CD8-positive, alpha-beta memory T cell (primary cell): ENCODE measurements at places on chromosomes 1 and 21. TPM values are rescaled to one million over a fixed set of nuclear protein-coding genes. Genes with fewer than 3 reads are reported as not detected.

- no peak for DNase-seq
These were observed 84.8 kb upstream of the ZC3H11B start for GRCh38 chr1:219697682-219698081.

GRCh38 chr1:200374569-200375295 lies 35.1 kb downstream of the ZNF281 start:
- DNase-seq, result no peak

- no peak for DNase-seq
These were observed 20.8 kb upstream of the JAK1 start for GRCh38 chr1:64986903-64987871.

DNA sequence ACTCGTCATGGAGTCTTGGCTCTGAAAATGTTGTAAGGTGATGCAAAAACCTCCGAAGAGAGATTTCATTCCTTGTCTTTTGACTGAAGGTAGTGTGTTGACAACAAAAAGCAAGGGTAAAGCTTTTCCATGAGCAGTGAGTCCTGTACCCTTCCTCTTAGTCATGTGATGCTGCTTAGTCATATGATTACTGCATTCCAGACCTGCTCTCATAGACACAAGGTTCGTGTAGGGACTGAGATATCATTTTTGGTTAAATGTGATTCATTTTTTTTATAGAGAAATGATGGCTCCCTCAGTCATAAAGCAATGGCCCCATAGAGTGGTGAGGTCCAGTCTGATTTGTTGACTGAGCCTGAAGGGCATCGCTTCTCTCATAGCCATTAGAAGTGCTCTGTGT lies 9.2 kb downstream of the KCNJ6 start:
- no peak for DNase-seq

DNA sequence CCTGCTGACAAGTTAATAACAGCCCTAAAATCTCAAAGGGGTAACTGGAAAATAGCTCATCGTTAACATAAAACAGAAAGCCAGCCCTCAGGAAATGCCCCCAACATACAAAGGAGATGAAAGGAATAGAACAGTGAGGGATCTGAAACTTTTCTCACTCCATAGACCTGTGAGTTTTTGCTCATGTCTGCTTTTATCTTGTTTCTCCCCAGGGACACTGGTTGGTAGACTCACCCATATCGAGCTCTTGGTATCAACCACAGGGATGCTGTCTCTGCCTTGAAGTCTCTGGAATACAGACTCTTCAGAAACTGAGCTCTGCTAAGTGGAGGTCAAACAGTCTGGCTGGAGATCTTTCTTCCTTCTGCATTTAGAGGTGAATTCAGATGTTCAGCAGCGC lies 77.4 kb upstream of the CAMK1G start:
- DNase-seq, result no peak

GRCh38 chr1:179021873-179022272 lies 3.8 kb upstream of the FAM20B start:
- DNase-seq, result no peak

GRCh38 chr1:233478611-233479010 lies 135.3 kb upstream of the KCNK1 start:
- DNase-seq, result no peak

DNA sequence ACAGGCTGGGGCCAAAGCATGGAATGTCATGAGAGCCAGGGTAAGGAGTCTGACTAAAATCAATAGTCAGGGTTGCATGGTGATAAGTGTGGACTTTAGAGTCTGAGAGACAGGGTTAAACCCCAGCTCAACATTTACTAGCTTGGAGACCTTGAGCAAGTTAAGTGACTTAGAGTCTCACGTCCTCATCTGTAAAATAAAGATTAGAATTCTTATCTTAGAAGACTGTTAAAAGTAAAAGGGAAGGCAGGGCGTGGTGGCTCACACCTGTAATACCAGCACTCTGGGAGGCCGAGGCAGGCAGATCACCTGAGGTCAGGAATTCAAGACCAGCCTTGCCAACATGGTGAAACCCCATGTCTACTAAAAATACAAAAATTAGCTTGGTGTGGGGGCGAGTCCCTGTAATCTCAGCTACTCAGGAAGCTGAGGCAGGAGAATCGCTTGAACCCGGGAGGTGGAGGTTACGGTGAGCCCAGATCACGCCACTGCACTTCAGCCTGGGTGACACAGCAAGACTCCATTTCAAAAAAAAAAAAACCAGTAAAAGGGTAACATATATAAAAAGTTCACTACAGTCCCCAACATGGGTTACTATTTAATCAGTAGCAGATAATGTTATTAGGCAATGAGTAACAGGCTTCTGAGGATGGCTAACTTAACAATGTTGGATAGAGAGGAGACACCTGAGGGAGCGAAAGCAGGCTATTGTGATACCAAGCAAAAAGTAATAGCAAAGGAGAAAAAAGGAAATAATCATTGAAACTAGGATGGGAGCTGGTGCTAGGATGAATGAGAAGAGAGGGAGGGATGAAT lies 20.8 kb downstream of the TMCO1 start:
- no peak for DNase-seq

GRCh38 chr1:91798740-91799139 lies 87.2 kb downstream of the TGFBR3 start:
- DNase-seq, result no peak

- DNase-seq, result no peak
These were observed 8.0 kb upstream of the SVBP start for GRCh38 chr1:42825036-42825851.

GRCh38 chr1:150976879-150977694 lies 2.5 kb upstream of the CERS2 start:
- DNase-seq, result peak; percentile 60

DNA sequence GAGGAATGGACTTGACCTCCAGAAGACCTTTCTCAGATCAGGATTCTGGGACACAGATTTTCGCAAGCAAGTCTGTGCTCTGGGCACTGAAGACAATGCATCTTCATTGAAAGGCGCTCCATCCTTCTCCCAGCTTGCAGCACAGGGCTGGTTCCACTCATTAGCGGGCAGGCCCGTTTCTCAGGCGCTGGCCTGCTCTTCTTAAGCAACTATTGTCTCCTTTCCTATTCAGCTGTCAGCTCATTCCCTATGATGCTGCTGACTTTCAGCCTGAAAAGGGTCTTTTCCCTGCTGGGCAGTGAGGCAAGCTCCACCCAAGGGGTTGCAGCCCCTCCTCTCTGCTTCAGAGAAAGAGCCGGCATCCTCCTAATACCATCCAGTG lies 91.9 kb upstream of the PLXNA2 start:
- no peak for DNase-seq

DNA sequence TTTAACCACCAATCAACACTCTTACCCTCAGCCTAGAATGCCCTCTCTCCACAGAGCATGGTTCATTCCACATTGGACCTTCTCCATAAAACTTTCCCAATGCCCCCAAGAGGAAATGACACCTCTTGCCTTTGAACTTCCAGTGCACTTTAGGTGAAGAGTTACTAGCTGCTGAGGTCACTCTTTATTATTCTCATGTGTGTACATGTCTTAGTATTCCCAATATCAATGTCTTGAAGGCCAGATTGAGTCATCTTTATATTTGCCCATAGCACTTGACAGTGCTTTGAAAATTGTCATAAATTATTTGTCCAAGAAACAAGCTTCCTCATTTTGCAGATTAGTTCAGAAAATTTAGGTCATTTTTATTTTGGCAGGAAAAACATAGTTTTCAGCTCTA lies 8.1 kb upstream of the DNASE2B start:
- DNase-seq, result no peak

- no peak for DNase-seq
These were observed 3.3 kb upstream of the ELAVL4 start for GRCh38 chr1:50105433-50105832.

- no peak for DNase-seq
These were observed 28.2 kb downstream of the TFB2M start for GRCh38 chr1:246537887-246538286.

DNA sequence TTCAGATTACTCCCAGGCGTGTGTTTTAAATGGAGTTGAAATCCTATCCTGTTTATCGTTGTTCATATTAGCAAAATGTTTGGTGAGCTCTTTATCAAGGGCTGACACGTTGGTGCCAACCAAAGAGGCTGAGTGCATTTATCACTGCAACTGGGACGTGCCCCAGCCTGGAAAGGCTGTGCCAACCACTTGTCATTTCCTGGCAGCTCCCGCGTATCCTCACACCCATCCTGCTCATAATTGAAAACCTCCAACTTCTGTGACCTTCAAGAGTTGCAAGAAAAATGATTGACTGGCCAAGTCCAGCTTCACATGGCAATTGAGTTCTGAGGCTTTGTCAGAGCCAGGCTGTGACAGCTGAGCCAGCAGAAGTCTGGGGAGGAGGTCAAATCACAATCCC lies 43.7 kb upstream of the KCNA3 start:
- DNase-seq, result no peak

DNA sequence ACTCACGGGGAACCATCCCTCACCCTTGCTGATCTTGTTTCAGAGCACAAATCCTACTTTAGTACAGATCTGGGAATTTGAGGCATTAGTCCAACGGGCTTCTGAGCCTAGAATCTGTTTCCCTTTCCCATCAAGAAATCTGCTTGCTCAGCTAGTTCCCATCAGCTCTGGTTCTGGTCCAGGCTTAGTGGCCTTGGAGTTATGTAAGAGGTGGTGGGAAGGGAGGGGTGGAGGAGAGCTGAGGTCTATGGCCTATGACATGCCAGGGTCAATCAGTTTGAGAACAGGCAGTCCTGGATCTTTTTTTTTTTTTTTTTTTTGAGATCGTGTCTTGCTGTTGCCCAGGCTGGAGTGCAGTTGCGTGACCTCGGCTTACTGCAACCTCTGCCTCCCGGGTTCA lies 4.1 kb downstream of the GSTM1 start:
- DNase-seq, result no peak

DNA sequence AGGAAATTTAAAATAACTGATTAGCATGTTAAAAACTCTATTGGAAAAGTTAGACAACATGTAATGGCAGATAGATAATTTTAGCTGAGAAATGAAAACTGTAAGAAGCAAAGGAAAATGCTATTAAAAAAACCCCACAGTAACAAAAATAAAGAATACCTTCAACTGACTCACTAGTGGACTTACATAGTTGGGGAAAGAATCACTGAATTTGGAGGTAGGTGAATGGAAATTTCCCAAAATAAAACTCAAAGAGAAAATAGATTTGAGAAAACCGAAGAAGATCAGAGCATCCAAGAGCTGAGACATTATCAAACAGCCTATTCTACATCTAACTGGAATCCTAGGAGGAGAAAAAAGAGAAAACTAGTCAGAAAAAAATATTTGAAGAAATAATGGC lies 34.7 kb downstream of the PDE4B start:
- no peak for DNase-seq

DNA sequence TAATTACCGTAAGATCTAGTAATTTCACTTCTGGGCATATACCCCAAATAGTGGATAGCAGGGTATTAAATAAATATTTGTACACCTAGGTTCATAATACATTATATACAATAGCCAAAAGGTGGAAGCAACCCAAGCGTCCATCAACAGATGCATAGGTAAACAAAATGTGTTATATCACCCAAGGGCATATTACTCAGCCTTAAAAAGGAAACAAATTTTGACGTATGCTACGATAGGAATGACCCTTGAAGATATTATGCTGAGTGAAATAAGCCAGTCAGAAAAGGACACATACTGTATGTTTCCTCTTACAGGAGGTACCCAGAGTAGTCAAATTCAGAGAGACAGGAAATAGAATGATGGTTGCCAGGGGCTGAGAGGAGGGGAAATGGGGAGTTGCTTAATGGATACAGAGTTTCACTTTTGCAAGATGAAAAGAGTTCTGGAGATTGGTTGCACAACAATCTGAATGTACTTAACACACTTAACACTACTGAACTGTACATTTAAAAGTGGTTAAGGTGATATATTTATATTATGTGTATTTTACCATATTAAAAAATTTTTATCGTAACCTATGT lies 36.6 kb upstream of the KCTD3 start:
- no peak for DNase-seq

DNA sequence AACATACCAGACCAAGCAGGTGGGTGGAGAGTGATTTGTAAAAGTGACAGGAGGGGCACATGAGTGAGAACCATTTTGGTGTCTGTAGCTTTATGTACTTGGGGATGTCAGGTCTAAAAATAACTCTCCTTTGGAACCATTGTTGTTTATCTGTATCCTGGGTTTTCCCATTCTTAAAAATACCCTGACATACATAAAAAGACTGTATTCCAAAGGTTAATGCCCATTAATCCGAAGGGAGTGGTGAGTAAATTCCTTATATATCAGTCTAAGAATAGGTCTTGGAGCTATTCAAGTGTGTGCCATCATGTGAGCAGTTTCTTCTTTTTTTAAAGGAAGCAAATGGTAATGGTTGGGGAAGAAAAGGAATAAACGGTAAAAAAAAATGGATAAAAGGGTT lies 117.5 kb downstream of the TGFB2 start:
- no peak for DNase-seq

GRCh38 chr21:34520764-34521508 lies 8.9 kb upstream of the KCNE1 start:
- DNase-seq, result no peak

DNA sequence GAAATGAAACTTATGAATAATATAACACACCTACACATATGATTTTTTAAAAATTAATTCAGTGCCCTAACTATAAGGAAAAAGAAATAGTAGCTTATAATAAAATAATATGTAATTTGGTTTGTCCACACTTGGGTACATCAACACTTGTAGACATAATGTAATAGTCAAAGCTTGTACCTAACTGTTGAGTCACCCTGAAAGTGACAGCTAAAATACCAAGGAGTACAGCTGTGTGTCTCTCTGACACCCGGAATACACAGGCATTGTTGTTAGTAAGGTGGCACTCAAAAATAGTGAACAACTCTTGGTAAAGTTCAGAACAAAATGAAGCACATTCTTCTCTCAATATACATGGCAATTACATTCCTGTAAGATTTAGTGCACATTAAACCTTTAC lies 243.4 kb downstream of the TRABD2B start:
- no peak for DNase-seq

DNA sequence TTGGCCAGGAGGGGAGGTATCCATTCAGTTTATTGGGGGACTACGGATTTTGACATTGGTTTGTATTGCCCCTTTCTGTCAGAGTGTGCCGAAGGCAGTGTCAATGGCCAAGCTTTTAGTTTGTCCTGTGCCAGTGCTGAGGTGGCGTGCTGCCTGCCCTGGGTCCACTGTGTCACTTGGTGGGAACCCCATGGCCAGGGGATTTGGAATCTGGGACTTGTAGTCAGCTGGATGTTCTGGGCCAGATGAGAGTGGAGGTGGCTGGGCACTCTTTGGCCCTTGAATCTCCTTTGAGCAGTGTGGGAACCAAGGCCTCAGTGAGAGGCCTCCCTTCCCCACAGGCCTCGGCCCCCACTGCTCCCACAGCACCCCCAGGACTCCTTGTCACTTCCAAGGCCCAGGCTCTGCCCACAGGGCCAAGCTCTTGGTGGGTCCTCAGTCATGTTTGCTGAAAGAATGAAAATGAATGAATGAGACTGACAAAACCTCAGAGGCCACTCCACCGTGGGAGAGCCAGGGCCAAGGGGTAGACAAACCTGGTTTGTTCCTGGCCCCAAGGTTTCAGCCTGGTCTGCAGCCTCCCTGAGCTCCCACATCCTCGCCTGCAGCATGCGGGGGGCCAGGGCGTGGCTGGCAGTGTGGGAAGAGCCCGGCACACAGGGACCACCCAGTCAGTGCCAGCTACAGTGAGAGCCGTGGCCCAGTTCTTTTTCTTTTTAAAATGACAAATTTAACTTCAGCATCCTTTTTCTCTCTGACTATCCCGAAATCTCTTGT lies 412.2 kb downstream of the MATN1 start:
- DNase-seq, result no peak

Gene OR2T11
- total RNA-seq, result not detected

Gene GNAT2
- total RNA-seq, result 0.53 TPM

Gene SV2A
- total RNA-seq, result 5.6 TPM

Gene GSTM1
- not detected for total RNA-seq

Gene ETS2
- total RNA-seq, result 37.9 TPM

Gene UBE2U
- not detected for total RNA-seq

Gene GLIS1
- not detected for total RNA-seq

Gene EFNA1
- 0.16 TPM for total RNA-seq

Gene PCP4L1
- total RNA-seq, result not detected

Gene ERI3
- 59.9 TPM for total RNA-seq

Gene CFAP107
- not detected for total RNA-seq
